ENCODE measurements at places on chromosomes 6 and 20.
A peak's percentile ranks its signal among the peaks of the same experiment; 100 is the strongest.

DNA sequence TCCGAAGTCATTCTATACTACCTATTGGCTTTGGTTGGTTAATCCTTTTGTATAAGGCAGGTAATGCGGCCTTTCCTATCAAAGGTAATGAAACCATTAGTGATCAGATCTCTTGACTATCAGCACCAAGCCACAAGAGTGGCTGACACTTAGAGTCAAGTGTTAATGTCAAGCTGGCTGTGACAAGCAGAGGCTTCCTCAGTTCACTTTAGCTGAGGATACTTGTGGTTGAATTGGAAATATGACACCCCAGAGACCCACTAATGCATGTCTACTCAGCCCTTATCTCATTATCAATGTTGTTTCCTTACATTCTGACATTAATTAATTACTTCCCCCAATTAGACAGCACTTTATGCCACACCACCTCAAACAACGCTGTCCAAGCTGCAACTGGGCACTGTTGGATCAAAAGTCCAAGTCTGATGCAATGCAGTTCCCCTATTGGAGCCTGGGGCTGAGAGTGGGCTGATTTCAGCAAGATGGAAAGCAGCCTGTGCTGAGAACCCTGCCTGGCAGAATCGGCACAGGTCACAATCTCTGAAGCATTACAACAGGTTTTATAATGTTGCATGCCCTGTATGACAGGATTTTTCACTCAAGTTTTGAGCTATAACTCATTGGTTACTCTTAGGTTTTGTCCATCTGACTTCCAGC is 273.5 kb downstream of the COL12A1 start:
- DNase-seq, result no peak

DNA sequence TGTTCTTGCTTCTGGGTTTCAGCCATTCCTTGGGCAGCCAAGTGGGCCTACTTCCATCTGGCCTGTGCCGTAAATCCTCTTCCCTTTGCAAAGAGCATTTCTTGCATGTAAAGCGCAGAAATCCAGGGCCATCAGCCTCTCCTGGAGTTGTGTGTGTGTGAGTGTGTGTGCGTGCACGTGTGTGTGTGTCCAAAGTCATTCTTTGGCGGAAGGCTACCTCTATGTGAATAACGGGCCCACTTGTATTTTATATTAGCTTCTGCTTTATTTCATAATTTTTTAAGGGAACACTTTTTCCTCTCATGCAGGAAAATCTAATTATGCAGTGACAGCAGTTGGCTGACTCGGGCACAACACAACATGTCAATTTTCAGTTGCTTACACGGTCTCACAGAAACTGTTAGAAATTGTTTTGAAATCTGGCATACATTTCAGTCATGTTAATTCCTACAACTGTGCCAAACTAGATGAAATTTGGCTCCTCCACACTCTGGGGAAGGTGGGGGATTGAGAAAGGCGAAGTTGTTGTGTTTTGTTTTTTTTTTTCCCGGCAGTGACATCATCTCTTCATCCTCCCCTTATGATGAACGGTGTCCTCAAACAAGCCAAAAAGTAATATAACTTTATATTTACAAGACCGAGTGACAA is 223.7 kb upstream of the TSHZ2 start:
- peak; percentile 7 for DNase-seq

GRCh38 chr20:19750101-19750606 is 7.9 kb upstream of the RIN2 start:
- DNase-seq, result no peak

DNA sequence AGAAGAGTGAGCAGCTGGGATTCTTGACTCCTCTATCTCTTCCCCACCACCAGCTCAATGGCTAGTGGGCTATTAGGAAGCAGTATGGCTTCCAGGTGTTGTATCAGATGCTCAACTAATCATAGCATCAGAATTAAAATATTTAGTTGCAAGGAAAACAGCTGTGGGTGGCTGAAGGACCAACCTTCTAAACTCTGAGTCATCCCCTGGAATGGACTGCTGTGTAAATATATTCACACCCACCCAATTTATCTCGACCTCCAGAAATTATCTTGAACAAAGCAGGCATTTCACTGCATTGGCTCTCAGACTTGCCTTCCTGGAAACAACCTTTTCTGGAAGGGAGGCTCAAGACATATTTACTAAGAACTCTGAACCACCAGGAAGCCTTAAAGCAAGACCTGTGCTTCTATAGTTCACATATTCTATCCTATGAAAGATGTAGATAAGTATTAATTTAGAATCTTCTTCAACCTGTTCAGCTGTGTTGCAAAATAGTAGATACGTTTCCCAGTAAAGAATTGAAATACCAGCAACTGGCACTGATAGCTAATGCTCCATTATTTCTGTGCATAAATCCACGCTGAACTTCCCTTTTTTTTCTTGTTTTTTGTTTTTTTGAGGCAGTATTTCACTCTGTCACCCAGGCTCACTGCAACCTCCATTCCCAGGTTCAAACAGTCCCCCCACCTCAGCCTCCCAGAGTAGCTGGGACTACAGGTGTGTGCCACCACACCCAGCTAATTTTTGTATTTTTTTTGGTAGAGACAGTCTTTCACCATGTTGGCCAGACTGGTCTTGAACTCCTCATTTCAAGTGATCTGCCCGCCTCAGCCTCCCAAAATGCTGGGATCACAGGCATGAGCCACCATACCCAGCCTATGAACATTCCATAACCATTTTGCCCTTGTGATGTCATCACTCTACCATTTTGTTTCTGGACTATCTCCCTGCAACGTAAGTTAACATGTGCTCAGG is 56.9 kb upstream of the CD2AP start:
- DNase-seq, result no peak

GRCh38 chr6:89140347-89141156 is 5.3 kb upstream of the PM20D2 start:
- DNase-seq, result no peak

DNA sequence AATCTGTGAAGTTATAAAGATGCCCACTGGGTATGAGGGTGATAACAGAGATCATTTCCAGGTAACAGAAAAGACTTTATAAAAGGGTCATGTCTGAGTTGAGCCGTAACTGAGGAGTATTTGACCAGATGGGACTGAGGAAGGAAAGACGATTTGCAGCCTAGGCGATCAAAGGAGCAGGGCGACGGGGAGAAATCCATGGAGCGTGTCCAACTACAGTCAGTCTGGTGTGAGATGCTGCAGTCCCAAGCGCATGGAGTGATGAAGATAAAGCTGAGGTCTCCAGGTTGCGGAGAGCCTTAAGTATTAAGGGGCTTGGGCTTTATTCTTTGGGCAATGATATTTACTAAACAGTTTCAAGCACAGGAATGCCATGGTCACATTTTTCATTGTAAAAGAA is 166.7 kb downstream of the PRKN start:
- DNase-seq, result peak; percentile 29

- no peak for DNase-seq
Measured at GRCh38 chr6:169452117-169452868, 198.6 kb upstream of the THBS2 start.

- DNase-seq, result peak; percentile 43
Measured at GRCh38 chr6:14799928-14800327, 445.9 kb upstream of the JARID2 start.

- no peak for DNase-seq
Measured at GRCh38 chr6:90859612-90860011, 272.7 kb upstream of the MAP3K7 start.

- no peak for DNase-seq
Measured at GRCh38 chr6:157236040-157236725, 87.1 kb downstream of the TMEM242 start.

DNA sequence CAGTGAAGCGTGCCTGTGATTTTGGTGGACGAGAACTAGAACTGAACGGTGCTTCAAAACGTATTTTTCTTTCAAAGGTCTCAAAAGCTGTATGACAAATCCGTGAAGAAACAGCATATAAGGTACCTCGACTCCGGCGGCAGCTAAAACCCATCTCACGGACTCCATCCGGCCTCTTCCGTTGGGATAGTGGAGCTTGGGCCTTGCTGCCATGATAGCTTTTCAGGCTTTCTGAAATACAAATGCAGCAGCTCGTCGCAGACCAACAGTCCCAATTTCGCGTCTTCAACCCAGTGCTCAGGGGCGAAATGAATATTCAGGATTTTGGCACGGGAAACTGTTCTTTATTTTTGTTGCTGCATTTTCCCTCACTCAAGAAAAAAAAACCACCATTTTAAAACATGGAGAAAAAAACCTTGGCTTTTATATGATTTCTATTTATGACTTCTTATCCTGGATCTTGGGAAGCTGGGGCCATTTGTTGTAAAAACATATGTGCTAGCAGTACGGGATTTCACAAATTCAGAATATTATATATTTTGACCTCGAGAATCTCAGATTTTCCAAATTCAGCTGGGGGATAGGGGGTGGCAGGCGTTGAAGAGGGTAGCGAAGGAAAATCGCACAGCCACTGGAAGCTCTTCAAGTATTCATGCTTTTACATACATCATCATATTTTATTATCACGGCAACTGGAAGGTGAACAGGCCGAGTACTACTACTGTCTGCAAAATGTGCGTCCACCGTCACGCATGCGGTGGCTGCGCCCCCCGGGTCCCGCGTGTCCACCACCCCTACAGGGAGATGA is 849 bp downstream of the GSTA4 start:
- no peak for DNase-seq

GRCh38 chr20:54011346-54011745 is 59.0 kb downstream of the BCAS1 start:
- DNase-seq, result no peak

- no peak for DNase-seq
Measured at GRCh38 chr6:132675749-132676148, 16.8 kb upstream of the TAAR1 start.

DNA sequence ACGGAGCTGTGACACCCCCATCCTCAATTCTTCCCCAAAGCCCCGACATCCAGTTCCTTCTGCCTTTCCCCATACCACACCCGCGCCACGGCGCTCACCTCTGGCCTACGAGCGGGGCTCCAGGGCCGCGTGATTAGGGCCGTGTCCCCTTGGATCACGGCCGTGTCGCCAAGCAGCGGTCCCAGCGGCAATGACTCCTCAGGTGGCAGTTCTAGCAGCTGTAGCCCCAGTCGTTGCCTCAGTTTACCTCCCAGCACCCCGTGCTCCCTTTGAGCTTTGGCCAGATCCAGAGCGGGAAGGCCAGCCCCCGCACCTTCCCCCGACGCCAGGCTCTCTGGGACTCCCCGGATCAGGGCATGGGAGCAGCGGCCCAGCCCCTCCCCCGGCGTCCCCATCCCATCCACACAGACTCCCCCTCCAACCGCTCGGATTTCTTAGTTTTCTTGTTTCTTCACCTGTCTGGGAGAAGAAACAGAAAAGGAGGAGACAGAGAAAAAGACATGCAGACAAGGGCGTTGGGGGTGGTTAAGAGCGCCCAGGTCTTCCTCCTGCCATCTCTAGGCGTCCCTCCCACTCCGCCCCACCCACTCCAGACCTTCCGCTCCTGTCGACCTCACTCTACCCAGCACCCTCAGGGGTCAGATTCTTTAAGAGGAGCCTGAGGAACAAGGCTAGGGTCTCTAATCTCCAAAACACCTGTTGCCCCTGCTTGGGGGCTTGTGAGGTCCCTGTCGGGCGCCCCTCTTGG is at the start of gene DDAH2:
DDAH2 (minus strand) TSS at position 533 of the 748 bp plus-strand sequence; CDS start at position 395, 138 bp downstream.
- no peak for DNase-seq

DNA sequence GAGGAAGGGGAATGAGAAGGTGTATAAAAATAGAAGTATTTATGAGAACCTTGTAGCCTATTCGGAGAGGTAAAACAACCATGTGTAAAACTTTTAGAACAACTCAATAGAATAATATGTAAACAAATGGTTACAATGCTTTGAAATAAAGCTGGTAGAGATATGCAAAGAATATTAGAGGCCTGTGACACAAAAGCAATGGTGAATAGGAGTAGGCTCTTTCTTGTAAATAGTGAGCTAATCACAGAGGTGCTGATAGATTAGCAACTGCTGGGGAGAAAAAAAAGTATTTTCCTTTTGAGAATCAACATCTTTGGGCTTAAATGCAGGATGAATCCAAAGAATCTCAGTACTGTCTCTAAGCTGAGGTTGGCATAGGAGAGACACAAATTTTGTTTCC is 7.0 kb downstream of the TMEM200A start:
- DNase-seq, result no peak

DNA sequence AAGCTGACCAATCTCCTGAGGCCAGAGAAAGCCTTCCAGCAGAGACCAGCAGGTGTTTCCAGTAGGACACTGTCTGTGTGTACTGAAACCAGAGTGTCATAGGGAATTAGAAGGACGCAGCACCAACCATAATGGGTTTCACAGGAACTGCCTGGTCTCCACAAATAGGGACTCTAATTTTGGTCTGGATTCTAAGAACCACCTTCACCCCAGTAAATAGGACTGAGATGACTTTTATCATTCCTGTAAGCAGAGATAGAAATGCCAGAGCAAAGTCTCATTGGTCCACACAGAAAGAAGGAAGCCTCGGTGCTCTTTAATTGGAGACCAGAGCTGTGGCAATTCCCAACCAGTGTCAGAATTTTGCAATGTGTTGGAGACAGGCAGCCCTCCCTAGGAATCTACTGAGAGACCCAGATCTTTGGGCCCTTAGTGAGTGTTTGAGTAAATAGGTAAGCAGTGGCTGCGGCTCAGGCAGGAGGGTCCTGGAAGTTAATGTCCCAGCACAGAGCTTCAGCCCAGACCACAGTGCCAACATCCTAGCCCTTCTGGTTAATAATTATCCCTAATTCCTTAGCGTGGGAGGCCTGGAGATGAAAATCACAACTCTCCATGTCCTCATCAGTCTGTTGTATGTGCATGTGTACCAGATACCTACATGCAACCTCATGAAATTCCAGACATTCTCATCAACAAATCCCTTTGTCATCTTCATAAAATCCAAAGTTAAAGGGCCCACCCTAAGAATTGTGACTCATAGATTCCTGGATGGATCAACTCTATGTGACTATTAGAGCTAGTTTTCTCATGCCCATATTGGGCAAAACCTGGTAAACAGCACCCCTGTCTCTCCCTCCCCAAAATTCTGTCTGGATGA is 81.2 kb downstream of the UNC5CL start:
- no peak for DNase-seq

DNA sequence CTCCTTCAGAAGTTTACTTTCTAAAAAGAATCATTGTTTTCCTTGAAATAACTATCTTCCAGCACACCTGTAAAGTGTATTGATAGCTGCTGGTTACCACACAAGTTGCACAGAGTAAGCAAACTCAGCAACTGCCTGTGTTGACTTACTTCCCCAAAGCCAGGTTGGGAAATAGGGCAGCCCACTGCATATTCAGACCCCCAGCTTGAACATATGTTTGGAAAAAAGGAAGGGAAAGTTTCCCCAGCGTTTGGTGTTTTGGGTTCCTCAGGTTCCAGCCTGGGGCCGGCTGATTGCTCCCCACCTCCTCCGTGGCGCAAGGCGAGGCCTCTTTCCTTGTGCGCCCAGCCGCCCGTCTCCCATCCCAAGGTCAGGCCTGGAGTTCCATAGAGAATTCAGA is 70.1 kb upstream of the QKI start:
- DNase-seq, result no peak

Measured in NCI-H524 treated with DMSO at 0.1 percent for 48 hours (cell line).